CD4-positive, alpha-beta T cell treated with Interleukin-10 for 1 hour (primary cell): ENCODE measurements at places on chromosomes 2 and 18.

DNA sequence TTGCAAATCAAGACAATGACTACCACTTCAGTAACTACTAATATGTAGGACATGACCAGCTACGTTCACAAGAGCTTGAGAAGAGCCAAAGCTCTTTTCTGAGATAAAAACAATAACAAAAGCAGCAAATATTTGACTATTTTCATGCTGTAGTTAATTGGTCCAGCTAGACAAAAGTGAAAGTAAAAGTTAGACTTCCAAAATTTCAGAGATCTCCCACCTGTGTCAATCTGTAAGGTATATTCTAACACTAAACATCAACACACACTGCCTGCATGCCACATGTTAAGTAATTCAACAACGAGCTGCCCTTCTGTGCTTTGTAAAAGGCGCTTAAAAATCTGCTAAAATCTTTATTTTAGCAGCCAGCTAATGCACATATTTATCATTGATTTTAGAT lies 185.9 kb downstream of the SLC39A10 start:
- DNase-seq, result no peak

GRCh38 chr2:47535996-47536395 lies 133.0 kb downstream of the MSH2 start:
- no peak for DNase-seq

- DNase-seq, result no peak
These were observed 67.2 kb upstream of the PELI1 start for GRCh38 chr2:64211276-64211921.

DNA sequence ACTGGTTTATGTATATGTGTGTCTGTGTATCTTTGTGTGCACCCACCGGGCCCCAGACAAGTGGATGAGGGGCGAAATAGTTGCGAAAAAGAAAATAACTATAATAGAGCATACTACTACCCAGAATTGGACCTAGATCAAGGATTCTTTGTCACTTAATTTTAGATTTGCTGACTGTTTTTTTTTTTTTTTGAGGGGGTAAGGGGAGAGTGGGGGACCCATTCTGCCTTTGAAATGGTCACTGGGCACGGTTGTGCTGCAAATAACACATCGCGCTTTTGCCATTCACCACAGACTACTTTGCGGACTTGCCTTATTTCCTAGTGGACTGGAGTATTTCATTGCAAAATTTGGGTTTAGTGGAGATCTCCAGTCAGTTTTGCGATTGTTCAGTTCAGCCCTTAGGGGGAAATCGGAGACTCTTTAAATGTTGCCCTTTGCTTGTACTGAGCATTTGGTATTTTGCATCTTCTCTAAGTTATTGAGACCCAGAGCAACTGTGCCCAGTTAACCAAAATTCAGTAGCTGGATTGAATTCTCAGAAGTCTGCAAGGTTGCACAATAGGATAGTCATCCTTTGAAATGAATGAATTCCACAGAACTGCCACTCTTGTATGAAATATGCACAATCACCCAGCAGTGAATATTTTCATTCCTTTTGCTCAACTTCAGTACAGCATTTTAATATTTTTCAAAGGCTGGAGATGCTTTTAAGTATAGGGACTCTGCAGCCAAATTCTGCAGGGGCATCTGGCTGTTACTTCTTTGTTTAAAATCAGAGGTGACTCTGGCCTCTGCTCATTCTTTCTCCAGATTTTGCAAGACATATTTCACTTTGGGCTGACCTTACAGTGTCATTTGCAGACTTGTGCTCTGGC lies 2.9 kb downstream of the TRIB2 start:
- DNase-seq, result no peak

DNA sequence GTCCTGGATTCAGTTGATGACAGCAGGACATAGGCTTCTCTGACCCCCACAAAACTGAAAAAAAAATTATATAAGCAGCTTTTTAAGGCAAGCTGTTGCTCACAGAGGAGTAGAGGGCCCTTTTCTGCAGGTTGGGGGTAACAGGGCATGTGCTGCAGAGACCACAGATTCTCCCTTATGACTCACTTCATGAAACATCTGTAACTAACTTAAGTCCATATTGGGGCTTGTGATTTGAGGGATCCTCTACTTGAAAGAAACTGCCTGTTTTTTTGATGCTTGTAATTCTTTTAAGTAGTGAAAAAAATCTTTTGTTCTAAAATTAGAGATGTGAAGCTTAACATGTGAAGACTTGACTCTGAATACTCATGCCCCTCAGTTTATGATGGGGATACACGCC lies 33.4 kb downstream of the XRCC5 start:
- no peak for DNase-seq

GRCh38 chr2:10196948-10197696 lies 74.6 kb downstream of the RRM2 start:
- DNase-seq, result no peak

DNA sequence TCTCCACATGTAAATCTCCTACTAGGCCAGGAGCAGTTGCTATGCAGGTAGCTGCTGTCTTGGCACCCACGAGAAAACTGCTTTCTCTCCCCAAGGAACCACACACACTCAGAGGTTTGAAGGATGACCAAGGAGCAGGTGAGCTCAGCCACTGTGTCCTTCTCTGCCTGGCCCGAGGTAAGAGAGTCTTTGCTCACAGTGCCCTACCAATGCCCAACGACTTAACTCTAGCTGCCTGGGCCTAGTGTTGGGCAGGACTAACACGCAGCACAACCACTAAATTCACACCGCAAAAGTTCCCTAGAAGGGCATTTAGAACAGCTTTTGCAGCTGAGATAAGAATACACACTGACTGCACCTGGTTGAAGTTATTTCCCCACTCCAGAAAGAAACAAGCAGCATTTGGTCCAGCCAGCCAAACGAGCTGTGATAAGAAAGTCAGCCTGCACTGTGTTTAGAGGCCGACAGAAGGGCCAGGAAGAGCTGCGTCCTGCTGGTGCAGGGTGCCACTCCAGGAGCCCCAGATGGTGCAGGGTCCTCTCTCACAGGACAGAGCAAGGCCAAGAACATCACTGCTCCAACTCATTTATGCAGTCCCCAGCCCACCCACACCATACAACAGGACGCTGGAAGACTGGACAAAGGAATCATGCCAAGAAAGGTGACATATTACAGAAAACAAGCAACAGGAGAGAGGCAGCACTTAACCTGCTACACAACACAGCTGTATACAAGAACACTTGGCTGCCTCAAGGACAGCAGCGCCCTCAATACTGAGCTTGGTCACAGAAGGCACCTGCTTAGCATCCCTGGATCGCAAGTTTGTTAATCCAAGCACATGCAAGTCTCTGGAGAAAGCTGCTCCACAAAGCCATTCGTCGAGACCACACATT lies 12.5 kb downstream of the HDLBP start:
- DNase-seq, result no peak

DNA sequence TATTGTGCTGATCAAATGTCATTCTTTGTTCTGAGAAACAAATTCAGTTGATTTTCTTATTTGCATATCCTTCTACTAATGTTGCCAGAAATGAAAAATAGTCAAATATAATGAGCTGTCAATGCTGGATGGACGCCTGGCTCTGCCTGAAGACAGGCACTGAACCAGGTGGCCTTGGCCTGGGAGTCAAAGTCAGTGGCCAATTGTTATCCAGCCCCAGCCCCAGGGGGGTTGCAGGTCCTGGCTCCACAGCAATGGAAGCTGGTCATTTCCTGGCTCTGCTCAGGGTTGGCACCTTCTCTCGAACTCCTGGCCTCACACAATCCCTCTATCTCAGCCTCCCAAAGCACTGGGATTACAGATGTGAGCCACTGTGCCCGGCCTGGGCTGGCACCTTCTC lies 176.8 kb upstream of the GLI2 start:
- DNase-seq, result no peak

GRCh38 chr18:64219517-64219916 lies 70.6 kb upstream of the LINC00305 start:
- DNase-seq, result no peak
